ENCODE measurements at places on chromosomes 4 and X.
A peak's percentile ranks its signal among the peaks of the same experiment; 100 is the strongest.

- DNase-seq = no peak
Observed at GRCh38 chr4:74005528-74005927, 7.1 kb upstream of the CXCL5 start.

- DNase-seq = no peak
Observed at GRCh38 chrX:13077168-13077567, 32.7 kb upstream of the FAM9C start.

GRCh38 chr4:169557061-169557636 is 55.2 kb downstream of the NEK1 start:
- DNase-seq = no peak

- DNase-seq = no peak
Observed at GRCh38 chr4:8907596-8908205, 36.1 kb upstream of the HMX1 start.

GRCh38 chr4:7803371-7803770 is 136.3 kb downstream of the AFAP1 start:
- DNase-seq = no peak

- DNase-seq = no peak
Observed at GRCh38 chr4:26431461-26432180, 58.7 kb downstream of the CCKAR start.

GRCh38 chr4:101074326-101074725 is 273.0 kb downstream of the PPP3CA start:
- DNase-seq = no peak

DNA sequence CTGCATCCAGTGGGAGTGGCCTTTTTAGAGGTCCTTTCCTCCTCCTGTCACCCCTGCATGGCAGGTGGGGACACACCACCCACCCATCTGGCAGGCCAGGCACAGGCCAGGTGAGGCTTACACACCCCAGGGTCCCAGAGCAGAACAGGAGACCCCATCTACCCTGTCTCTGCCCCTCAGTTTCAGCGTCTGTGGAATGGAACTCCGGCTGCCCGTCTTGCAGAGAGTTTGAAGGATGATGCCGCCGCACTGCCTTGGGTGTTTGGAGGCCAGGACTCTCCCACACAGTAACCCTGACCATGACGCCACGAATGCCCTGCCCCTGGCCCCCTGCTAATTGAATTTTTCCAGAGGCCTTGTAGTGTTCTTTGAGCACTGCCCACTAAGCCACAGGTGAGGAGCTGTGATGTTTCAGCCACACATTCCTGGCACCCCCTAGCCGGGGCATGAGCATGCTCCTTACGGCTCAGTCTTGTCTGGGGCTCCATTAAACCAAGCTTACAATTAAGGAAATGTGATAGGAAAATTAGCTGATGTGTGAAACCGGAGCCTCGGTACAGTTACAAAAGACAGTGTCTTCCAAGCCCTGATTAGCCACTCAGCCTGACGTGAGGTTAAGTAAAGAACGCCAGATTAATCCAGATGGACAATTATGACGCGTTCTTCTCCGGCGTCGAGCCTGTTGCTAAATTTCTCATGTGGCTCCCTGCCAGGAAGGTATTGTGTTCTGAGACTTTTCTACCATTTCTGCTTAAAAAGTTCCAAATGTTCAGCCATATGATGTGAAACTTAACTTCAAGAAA is 39.3 kb downstream of the HMX1 start:
- no peak for DNase-seq

- DNase-seq = no peak
Observed at GRCh38 chr4:3530051-3530450, 2.2 kb downstream of the LRPAP1 start.

DNA sequence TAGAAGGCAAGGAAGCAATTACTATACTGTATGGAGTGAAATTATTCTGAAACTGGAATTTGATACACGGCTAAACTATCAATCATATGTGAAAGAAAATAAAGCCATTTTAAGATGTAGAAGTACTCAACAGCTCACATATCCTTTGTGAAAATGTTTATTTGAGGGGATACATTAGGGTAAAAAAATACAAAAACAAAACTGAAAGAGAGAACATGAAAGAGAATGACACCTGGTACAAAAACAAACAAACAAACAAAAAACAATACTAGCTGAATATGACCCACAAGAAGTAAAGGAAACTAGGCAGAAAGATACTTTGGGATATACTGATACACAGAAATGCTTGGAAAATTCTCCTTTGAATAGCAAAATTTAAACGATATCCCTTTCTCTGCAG is 20.8 kb upstream of the AREG start:
- DNase-seq = no peak

DNA sequence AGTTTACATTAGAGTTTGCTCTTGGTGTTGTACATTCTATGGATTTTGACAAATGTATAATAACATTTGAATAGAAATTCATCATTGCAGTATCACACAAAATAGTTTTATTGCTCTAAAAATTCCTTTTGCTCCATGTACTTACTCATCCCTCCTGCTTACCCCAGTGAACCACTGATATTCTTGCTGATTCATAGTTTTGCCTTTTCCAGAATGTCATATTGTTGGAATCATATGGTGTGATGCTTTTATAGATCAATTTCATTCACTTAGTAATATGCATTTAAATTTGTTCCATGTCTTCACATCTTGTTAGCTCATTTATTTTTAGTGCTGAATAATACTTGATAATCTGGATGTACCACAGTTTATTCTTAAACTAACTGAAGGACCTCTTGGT is 1593.2 kb downstream of the C4orf33 start:
- DNase-seq = no peak

DNA sequence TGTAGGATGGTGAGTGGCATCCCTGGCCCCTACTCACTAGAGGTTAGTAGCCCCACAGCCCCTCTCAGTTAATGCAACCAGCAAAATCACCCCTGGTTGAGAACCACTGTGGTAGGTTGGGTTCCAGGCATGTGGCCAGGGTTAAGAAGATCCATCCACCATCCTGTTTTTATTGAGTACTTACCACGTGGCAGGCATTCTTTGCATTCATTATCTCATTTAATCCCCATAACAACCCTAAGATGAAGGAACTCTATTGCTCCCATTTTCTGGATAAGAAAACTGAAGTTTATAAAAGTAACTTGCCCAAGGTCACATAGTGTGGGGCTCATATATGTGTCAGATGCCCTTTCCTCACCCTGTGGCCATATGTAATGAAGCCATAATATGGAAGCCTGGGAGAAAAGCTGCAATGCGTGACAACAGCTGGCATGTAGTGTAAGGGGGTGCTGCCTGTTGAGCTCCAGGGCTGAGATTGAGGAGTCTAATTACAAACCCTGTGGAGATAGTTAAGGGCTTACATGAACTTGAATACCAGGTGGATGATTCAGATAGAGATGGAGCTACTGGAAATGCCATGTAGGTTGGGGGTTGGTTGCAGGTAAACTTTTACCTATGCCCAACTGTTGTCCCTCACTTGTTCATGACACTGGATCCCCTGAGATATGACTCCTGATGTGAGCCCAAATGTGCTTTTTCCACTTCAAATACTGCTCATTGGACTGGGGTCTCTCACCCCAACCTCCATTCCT is 100.2 kb upstream of the PGRMC2 start:
- no peak for DNase-seq

- no peak for DNase-seq
Observed at GRCh38 chr4:41331224-41331623, 74.5 kb downstream of the UCHL1 start.

DNA sequence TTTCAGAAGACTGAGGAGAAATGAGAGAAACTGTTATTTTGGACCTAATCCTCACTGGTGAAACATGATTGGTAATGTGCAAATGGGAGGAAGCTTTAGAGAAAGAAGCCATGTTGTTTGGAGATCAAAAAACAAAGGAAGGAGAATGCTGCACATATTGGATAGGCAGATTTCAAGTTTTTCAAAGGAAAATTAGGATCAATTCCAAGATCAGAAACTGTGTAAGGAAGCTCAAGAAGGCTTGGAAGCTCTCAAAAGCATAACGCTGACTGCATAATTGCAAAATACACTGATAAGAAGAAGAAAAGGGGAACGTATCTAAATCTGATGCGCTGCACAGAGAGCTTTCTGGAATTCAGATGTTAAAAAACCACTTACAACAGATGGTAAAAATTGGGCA is 34.6 kb downstream of the KLHL15 start:
- no peak for DNase-seq

DNA sequence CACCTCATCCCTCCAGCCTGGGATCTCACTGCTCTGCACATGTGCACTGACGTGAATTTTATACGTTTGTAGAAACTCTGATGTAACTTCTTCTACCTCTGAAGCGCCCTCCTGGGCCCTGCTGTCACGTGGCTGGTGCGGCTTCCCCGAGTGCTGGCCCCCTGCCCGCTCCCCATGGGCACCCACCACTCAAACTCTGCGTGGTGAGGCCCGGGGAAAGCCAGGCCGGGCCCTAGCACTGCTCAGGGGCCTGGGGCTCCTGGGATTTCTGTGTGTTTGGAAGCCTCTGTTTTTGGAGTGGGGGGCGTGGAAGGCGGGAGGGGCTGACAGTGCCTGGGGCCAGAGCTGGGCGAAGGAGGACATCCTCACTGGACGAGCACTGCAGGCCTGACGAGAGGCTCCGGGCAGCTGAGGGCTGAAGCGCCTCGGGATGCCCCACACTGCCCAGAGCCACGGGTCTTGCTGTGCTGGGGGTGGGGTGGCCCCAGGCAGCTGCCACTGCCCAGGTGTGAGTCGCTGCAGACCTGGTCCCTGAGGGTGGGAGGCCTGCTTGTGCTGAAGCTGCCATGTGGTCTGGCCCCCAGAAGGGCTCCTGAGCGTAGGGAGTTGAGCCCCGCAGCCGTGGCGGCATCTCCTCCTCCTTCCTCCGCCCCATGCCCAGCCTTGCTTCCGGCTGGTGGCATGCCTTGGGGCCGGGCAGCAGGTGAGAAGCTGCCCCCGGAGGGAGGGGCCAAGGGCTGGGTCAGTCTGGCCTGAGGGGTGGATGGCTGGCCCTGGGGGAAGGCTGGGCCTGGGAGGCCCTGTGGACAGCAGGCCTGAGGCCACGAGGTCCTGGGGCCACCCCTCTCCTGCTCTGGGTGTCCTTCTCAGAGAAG is 7.7 kb downstream of the NAT8L start:
- DNase-seq = no peak

DNA sequence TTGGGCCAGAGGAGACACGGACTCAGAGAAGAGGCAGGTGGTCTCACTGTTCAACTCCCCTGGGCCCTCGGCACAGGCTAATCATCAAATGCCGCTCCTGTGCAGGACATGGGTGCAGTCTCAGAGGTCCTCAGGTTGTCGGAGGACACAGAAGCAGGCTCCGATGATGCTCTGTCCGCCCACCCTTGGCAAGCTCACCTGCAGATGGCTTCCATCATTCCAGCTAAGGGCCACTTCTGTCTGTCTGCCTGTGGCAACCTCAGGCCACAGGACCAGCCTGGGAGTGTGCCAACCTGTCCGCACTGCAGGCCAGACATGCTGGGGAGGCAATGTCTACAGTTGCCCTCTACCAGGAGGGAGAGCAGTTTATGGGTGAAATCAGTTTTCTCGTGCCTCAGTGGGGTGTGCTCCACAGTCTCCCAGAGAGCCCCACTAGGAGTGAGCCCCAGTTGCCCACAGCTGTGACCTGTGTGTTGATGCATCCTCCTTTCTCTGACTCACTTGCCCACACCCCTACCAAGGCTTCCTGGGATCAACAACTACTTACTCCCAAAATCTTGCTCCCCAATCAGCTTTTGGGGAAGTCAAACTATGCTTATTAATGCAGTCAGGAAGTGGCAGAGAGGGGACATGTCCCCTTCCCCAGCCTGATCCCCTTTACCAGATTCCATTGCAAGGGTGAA is 55.9 kb downstream of the HTRA3 start:
- DNase-seq = no peak

DNA sequence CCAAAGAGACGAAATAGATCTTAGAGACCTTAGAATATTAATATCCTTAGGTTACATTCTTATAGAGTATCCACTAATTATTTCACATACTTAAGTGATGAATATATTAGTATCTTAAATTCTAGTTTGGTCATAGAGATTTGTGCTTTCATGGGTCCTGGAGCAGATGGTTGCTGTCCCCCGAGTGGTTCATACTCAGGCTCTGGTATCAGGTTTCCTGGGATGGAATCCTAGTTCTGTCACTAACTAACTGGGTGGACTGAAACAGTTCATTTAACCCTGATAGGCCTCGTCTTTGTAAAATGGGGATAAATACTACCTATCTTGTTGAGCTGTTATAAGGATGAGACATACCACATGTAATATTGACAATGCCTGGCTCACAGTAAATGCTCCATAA is 264.6 kb downstream of the TENM3 start:
- no peak for DNase-seq

GRCh38 chr4:7677799-7678301 is 243.1 kb upstream of the PSAPL1 start:
- DNase-seq = no peak

- DNase-seq = no peak
Observed at GRCh38 chrX:31209005-31209628, 137.3 kb upstream of the FTHL17 start.

GRCh38 chr4:183816882-183817509 is 88.1 kb upstream of the STOX2 start:
- no peak for DNase-seq

DNA sequence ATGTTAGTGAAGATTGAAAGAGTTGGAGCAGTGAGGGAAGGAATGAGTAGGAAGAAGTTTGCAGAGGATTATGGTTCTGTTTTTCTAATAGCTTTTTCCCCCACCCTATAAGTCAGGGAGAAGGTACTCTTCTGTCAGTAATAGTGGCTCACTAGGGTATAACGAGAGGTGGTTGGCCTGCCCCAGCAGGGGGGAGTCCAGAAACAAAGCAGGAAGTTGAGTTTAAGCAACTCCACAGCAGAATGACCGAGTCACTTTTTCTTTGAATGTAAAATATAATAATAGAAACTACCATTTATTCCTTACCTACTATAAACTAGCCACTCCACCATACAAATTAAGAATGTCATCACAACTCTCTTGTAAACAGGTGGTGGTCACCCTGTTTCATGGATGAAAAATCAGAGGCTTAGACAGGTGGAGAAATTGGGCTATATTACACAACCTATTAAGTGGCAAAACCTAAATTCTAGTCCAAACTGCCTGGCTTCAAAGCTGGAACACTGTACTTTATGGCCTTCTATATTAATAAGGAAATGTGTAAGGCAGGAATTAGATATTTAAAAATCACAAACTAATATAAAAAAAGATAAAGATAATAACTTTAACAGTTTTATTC is 21.9 kb downstream of the AP1AR start:
- peak; percentile 61 for DNase-seq

GRCh38 chrX:53494436-53494835 is 60.3 kb upstream of the HSD17B10 start:
- peak; percentile 50 for DNase-seq

- DNase-seq = peak; percentile 94
Observed at GRCh38 chrX:107674480-107675364, 46.4 kb downstream of the PRPS1 start.

DNA sequence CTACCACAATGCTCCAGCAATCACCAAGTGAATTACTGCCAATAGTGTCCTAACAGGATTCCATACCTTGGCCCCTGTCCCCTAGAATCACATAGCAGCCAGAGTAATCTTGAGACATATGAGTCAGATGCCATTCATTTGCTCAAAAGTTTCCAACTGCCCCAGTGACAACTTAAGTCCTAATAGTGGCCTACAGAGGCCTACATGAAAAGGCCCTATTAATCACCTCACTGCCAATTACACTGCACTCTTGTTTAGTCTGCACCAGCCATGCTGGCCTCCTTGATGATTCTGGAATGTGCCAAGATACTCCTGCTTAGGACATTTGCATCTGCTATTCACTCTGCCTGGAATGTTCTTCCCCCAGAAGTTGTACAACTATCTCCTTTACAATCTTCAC is 130.7 kb downstream of the NR3C2 start:
- DNase-seq = no peak

- DNase-seq = no peak
Observed at GRCh38 chr4:7773401-7774180, 166.1 kb downstream of the AFAP1 start.

- no peak for DNase-seq
Observed at GRCh38 chr4:158068068-158068467, 104.8 kb downstream of the GASK1B start.
